ENCODE measurements at places on chromosomes 11 and 22.
A peak's percentile ranks its signal among the peaks of the same experiment; 100 is the strongest.

DNA sequence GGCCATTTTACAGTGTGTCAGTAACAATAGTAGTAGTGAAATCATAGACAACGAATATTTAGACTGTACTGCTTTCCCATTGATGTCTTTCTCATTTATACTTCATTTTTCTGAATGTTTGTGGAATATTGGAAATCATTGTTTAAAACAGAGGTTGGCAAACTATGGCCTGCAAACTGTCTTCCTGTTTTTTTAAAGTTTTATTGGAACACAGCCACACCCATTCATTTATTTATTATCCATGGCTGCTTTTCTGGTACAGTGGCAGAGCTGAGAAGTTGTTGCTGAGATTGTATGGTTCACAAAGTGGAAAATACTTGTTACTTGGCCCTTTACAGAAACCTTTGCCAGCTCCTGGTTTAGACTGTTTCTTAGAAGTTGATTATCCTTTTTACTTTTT lies 13.7 kb downstream of the FAR1 start:
- no peak for DNase-seq

DNA sequence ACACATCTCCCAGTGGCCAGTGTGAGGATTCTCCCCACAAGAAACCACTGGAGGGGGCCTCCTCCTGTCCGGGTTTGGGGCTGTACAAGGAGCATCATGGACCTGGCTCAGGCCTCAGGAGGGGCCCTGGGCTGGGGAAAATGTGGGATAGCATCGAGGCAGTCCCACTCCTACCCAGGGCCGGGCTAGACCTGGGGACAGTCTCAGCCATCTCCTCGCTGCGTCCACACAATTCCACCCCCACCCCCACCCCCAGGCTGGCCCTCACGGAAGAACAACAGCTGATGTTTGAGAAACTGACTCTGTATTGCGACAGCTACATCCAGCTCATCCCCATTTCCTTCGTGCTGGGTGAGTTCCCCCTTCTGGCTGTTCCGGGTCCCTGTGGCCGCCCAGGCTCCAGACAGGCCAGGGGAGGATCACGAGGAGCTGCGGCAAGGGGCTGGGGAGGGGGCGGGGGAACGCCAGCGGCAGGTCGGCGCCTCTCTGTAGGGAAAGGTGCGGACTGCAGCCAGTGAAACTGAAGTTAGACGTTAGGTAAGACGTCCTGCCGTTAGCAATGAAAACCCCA lies 4.8 kb downstream of the BEST1 start:
- DNase-seq: peak; percentile 71

GRCh38 chr11:18371279-18371678 lies 23.1 kb upstream of the LDHA start:
- no peak for DNase-seq

GRCh38 chr11:95498722-95499425 lies 267.9 kb upstream of the SESN3 start:
- no peak for DNase-seq

DNA sequence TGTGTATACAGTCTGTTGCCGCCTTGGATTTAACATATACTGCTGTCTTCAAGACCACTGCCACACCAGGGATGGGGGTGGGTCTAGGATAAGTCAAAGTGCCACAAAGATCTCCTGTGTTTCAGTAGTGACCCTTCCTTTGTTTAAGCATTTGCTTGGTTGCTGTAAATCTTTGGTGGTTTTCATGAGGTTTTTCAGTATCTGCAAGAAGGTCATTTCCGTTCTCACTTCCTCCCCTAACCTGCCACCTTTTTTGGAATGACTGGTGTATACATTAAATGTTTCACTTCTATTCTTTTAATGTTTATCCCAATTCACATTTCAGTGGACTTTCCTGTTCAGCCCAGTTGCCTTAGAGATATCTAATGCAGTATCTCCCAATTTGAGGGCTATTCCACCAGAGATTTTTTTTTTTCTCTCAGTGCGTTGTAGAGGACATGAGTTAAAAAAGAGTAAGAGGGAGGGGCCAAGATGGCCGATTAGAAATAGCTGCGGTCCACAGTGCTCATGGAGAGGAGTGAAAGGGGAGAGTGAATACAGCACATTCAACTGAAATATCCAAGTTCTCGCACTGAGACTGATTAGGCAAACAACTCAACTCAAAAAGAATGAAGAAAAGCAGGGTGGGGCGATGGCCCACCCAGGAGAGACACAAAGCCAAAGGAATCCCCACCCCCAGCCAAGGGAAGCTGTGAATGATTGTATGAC lies 43.2 kb downstream of the USP47 start:
- DNase-seq: no peak

GRCh38 chr11:100563541-100564280 lies 123.4 kb upstream of the ARHGAP42 start:
- DNase-seq: no peak

GRCh38 chr11:76371170-76371569 lies 9.8 kb downstream of the THAP12 start:
- no peak for DNase-seq

DNA sequence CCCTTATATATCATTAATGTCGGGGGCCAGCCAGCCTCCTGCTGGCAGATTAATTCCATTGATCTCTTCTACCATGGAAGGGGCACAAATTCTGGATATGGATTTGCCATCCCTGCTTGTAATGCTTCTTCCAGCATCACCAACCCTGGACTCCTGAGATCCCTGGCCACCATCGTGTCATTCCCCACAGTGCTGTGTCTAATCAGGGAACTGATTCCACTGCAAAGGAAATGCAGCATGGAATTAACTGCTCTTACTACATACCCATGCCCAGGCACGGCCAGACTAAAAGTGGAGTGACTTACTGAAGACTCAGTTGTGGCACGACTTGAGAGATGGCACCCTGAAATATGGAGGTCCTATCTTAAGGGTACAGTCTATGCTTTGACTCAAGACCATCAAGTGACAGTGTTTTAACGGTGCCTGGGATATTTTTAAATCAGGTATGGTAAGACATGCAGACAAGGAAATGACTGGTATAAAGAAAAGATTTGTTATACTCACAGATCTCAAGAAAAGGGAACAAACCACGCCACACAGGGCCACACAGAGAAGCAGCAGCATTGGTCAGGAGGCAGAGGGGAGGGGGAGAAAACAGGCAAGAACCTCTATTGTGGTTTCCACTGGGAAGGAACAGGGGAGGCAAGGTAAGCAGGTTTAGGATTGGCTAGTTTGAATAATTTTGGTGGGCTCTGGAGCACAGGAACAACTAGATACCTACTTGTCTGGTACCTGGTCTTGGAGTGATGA lies 65.1 kb downstream of the IGLL5 start:
- DNase-seq: no peak

DNA sequence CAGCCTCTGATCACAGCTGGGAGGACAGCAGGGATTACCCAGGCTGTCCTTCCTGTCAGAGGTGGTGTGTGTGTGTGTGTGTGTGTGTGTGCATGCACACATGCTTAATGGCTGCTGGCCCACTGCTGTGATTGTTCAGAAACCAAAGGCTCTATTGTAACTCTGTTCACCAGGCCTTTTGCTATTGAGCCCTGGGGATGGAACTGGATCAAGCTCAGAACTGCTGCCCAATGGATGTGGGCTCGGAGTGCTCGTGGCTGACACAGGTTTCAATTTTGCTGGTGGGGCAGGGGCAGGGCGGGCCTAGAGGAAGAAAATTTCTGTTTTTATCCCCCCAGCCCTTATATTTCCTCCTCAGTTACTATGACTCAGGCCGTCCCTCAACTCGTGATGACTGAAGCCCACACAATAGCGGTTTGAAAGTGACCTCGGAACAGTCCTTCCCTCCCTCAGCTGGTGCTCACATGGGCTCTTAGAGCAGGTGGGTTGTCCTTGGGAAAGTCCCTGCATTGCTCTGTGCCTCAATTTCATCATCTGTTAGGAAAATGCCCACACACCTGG lies 359.3 kb downstream of the TENM4 start:
- DNase-seq: no peak

DNA sequence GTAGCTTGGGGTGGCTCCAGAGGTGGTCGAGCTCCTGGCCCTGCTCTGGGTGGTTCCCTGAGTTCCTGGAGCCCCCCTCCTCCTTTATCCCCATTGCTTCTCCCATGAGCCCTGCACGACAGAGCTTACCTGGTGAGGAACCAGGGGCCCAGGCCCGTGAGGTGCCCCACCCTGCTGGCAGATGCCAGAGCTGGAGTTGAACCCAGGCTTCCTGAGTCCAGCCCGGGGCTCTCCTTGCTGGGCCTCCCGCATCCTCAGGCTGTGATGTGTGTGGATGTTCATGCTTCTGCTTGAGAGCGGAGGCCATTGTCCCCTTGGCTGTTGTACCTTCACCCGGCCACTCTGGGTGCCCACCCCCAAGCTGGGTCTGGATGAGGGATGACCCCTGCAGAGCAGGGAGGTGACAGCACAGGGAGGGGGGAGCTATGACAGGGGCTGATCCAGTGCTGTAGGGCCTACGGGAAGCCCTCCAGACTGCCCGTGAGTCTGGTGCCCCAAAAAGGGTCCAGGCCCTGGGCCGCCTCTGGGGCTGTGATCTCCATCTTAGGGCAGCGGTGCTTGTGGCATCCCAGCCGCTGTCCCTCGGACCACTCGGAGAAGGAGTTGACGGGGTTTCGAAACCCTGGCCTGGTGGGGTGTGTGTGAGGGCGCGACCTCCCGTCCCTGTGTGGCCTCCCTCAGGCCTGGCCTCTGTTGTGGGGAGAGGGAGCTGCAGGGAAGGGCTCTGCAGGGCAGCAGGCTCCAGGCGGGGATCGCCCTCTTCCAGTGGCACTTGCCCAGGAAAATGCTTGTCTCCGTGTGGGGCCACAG lies 14.4 kb downstream of the MPPED1 start:
- DNase-seq: no peak

DNA sequence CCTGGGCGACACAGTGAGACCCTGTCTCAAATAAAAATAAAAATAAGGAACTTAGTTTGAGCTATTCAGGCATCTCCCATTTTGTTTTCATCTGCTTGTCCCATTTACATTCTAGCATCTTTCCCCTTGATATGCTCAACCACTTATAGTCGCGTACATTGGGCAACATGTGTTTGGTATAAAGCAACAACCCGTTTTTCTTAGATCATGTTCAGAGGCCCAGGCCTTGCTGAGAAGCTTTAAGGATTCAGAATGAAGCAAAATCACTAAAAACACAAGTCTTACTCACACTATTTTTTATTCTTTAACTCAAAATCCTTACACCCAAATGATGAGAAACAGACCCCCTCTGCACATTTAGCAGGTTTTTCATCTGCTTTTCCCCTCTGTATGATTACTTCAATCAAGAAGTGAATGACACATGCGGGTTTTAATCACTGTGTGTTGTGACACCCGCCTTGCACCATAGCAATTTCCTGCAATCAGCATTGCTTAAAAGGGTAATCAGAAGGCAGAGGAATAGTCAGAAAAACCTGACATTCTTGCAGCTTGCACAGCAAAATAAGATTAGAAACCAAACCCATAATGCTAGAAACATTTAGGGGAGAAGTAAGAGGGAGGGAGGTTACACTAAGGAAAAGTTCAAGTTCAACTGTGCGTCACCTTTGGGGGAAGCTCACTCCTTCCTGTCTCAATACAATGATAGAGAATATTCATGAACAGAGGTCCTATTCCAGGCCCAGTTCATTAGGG lies 25.9 kb downstream of the ALG9 start:
- no peak for DNase-seq

- no peak for DNase-seq
Observed at GRCh38 chr22:23227380-23227779, 47.1 kb downstream of the BCR start.

- no peak for DNase-seq
Observed at GRCh38 chr11:35034401-35034800, 104.6 kb upstream of the CD44 start.

GRCh38 chr11:61701242-61701886 lies 21.2 kb downstream of the DAGLA start:
- peak; percentile 84 for DNase-seq

GRCh38 chr11:11717064-11717725 lies 95.4 kb upstream of the GALNT18 start:
- DNase-seq: no peak

DNA sequence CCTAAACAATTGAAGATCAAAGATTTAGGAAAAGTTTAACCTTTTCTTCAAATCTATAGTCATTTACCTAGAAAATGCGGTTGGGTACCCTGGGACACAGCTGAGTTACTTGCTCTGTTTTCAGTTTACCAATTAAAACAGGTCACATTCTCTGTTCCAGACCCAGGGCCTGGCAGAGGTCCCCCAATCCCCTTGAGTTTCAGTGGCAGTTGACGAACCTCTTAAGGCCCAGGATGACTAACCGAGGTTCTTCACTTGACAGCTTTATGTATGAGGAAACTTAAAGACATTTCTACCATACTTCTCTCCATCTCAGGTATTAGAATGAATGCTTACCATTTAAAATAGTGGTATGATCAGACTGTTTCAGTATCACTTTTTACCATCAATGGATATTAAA lies 16.3 kb downstream of the LDHAL6A start:
- DNase-seq: no peak

GRCh38 chr11:24521601-24522000 lies 24.7 kb downstream of the LUZP2 start:
- DNase-seq: no peak

GRCh38 chr22:46090036-46090591 lies 60.2 kb upstream of the PPARA start:
- DNase-seq: no peak

GRCh38 chr22:35352214-35353111 lies 28.4 kb upstream of the HMOX1 start:
- DNase-seq: no peak

- no peak for DNase-seq
Observed at GRCh38 chr11:80529726-80530125, 1088.9 kb upstream of the TENM4 start.

DNA sequence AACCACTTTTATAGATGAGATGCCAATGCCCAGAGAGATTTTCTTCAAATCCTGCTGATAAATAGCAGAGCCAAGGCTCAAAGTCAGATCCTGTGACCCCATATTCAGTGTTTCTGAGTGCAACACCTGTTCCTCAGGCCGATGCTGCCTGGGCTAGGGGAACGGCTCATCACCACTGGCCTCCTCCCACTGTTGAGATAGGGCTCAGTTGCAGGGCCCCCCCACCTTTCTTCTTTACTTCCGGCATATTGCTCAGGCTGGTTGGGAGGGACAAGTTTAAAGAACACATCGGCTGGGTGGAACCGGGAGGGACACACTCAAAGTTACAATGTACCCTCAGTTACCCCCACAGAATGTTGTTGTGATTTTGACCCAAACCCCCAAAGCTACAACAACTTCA lies 88.3 kb upstream of the CRTAM start:
- DNase-seq: no peak

DNA sequence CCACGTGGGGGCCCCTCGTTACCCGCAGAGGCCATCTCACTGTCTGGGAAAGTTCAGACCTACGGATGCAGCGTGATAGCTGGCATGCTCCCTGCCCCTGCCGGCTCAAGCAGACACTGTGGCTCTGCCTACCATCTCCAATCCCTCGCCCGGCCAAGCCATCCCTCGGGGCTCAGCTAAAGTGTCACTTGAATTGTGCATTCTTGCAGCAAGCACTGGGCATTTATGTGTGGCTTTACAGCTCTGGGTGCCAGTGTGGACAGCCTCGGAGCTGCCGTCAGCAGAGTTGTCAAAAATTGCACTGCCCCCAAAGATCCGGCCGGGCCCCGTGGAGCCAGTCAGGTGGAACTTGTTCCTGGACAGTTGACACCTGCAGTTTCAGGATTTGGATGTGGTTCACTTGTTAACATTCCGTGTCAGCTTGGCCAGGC lies 75.0 kb upstream of the FGF3 start:
- no peak for DNase-seq

- DNase-seq: no peak
Observed at GRCh38 chr22:25551396-25551795, 13.1 kb upstream of the GRK3 start.

GRCh38 chr22:37416827-37417226 lies 10.5 kb downstream of the ELFN2 start:
- DNase-seq: peak; percentile 56
